ENCODE measurements at places on chromosomes 4 and X.

- DNase-seq: no peak
These were observed 186.4 kb downstream of the AFAP1 start for GRCh38 chr4:7753271-7753670.

- no peak for DNase-seq
These were observed 72.4 kb downstream of the DCLK2 start for GRCh38 chr4:150150629-150151062.

GRCh38 chrX:154824638-154825037, 9.8 kb downstream of the SMIM9 start:
- no peak for DNase-seq

DNA sequence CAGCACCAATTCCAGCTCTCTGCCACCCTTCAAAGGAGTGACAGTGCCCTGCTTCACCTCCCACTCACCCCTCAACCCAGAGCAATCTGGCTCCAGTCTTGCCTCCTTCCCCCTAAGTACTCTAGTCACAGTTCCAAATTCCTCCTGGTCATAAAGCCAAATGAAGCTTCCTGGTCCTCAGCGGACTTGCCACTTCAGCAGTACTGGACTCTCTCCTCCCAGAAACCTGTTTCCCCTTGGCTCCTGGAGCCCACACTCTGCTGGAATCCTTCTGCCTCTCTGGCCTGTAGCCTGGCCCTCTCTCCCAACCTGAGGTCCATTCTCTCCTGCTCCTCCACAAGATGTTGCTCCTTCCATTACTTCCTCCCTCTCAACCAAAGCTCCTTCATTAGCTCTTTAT, 52.6 kb upstream of the MTM1 start:
- no peak for DNase-seq

DNA sequence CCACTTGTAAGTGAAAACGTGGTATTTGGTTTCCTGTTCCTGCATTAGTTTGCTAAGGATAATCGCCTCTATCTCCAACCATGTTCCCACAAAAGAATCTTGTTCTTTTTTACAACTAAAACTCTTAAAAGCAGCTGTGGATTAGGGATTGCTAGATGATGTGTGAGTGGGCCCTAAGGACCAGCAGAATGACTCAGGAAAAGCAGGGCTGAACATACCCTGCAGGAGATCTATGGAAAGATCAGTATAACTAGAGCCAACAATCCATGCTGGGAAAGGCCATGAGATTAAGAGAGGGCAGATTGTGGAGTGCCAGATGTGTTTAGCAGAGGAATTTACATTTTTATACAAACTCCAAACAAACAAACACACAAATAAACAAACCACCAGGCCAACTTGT, 128.4 kb upstream of the TMEM164 start:
- DNase-seq: no peak

GRCh38 chr4:80007745-80008149, 65.3 kb downstream of the ANTXR2 start:
- DNase-seq: no peak

GRCh38 chr4:135732448-135732847, 1530.9 kb upstream of the PABPC4L start:
- no peak for DNase-seq

GRCh38 chrX:50812995-50813842, 775 bp downstream of the SHROOM4 start:
- DNase-seq: no peak

DNA sequence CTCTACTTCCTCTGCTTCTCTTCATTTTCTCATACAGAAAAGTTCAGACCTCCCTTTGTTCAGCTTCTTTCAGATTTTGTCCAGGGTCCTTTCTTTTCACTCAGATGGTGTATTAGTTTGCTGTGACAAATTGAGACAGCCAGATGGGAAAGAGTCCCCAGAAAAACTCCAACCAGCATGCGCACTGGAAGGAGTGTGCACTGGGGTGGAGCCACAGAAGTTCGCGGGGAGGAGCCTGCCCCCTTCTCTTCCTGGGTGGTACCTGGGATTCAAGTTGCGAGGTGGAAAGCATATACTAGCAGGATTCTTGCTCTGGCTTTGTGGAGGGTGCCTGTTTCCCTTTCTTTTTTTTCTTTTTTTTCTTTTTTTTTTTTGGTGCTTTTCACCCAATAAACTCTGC, 51.6 kb downstream of the SMIM20 start:
- no peak for DNase-seq

DNA sequence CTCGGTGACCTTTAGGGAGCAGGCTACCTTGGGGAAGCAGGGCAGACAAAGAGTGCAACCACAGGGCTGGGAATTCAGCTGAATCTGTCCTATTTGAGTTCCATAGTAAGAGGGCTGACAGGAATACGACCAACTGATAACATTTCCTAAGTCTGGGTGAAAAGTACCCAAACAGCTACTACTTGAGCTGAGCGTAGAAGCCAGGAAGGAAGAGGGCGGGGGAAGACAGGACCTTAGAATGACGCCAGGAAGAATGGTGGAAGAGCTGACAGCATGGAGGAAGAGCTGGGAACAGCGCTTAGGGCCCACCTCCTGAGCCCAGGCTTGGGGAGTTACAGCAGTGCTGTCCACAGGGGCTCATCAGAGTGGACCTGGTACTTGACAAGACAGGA, 14.4 kb downstream of the MECP2 start:
- no peak for DNase-seq

- no peak for DNase-seq
These were observed 87.7 kb upstream of the EFHC2 start for GRCh38 chrX:44431194-44431593.

DNA sequence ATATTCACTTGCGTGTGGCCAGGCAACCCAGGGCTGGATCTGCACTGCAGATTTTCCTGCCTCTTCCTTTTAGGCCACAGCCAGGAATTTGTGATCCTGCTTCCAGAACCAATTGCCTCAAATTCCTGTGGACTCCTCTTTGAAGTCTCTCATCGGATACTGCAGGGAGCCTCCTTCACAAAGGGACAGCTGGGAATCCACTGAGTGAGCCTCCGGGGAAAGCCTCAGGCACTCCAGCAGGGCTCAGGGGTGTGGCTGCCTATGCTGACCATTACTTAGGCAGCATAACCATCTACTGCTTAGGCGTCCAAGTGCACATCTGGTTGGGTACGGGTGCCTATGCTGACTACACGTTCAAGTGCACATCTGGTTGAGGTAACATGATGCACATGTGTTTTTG, 321.5 kb downstream of the NLGN4X start:
- DNase-seq: no peak

GRCh38 chr4:7559741-7560395, 125.1 kb upstream of the PSAPL1 start:
- no peak for DNase-seq

DNA sequence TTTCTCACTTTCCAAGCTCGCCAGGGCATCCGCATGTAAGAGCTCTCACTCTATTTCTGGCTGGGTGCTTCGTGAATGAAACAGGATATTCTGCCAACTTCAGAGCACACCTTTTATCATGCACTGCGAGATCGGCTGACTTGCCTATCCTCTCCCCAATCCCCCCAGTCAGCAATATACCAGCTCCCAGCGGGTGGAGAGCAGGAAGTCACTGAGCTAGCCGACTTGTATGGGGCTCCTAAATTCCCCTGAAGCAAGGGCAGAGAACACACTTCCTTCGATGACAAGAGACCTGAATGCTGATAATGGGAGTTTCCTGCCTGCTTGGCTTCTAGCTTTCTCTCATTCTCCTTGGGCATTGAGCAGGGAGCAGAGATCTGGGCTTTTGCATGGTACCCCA, 33.8 kb upstream of the MAMLD1 start:
- DNase-seq: no peak

Data from HFFc6 (cell line).